ENCODE measurements at places on chromosomes 1 and 21.

DNA sequence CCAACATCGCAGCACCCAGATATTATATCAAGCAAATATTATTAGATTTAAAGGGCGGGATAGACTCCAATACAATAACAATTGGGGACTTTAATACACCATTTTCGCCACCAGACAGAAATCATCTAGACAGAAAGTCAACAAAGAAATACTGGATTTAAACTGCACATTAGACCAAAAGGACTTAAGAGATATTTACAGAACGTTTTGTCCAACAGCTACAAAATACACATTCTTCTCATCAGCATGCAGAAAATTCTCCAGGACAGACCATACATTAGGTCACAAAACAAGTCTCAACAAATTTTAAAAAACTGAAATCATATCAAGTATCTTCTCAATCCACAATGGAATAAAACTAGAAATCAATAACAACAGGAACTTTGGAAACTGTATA lies 121.2 kb downstream of the ACBD6 start:
- no peak for DNase-seq

DNA sequence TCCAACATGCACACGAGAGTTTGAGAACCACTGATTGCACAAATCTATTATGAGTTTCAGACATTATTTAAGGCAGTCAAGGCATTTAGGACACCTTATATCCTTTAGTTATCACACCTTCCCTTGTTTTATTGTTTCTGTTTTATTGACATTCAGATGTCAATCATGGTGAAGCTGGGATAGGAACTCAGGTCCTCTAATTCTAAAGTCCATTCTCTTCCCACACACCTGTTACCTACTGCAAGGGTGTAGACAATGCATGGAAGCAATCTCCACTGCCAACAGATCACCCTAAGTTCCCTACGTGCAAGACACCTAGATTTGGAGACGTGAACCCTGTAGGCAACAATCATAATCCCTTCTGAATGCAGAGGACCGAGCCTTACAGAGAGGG lies 2.6 kb downstream of the IGSF3 start:
- no peak for DNase-seq

DNA sequence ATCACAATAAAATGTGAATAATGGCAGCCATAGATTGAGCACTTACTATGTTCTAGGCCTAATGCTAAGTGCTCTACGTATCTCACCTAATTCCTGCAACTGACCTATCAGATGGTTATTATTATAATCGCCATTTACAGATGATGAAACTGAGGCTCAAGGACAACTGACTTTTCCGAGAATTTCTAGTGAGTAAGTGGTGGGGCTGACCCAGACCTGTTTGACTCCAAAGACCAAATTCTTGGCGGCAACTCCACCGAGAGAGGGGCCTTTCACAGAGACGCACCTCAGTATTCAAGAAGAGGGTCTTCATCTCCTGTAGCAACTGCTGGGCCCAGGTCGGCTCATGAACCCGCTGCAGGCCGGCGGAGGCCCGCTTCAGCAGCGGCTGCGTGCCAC lies 573 bp downstream of the TMEM234 start:
- DNase-seq, result no peak

GRCh38 chr1:12145616-12146342 lies 21.0 kb upstream of the TNFRSF1B start:
- DNase-seq, result no peak

GRCh38 chr1:12296623-12297022 lies 66.8 kb downstream of the VPS13D start:
- no peak for DNase-seq

- no peak for DNase-seq
Observed at GRCh38 chr1:168338589-168339503, 58.2 kb downstream of the TBX19 start.

DNA sequence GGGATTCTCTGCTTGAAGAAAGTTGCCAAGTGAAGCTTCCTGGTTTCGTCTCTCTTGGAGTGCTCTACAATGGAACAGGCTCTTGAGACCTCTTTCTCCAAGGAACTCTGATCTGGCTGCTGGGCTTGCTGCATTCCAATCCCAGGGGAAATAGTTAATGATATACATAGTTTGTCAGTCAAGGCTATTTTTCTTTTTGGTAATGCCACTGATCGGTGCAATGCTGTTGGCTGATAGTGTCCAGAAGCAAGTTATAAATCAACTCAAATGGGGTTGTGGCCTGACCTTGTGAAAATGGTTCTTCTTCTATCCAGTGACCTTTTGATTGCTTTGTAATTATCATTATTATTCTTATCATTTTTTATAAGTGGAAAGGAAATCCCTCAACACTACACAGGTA lies 48.4 kb upstream of the TNFSF18 start:
- DNase-seq, result no peak

GRCh38 chr1:26315874-26316850 lies 1.6 kb upstream of the CD52 start:
- DNase-seq, result no peak

DNA sequence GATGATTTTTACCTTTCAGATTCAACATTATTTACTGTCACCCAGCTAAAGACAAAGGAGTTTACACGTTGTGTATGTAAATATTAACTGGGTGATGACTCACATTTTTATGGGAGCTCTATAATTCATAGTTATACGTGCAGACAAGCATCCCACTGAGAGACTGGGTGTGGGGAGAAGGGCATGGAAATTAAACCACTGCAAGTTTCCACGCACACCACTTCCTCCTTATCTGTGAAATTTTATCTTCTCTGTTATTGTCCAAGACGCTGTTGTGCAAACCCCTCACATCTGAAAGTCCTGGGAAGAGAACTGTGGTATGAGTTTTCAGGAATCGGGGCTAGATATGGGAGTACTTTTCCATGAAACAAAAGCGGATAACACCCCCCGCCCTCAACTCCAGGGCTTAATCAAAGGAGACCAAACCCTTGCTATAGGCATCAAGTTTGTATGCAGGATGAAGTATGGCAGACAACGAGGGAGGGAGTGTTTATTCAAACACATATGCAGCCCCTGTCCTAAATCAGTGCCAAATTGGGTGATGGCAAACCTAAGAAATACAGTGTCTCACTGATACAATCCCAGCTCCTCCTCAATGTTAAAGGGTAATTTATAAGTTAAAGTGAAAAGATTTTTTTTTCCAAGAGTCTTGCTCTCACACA lies 23.3 kb upstream of the DPT start:
- no peak for DNase-seq

GRCh38 chr21:39979321-39979720 lies 112.1 kb downstream of the PCP4 start:
- no peak for DNase-seq

GRCh38 chr1:195082183-195082582 lies 1526.1 kb downstream of the KCNT2 start:
- no peak for DNase-seq

DNA sequence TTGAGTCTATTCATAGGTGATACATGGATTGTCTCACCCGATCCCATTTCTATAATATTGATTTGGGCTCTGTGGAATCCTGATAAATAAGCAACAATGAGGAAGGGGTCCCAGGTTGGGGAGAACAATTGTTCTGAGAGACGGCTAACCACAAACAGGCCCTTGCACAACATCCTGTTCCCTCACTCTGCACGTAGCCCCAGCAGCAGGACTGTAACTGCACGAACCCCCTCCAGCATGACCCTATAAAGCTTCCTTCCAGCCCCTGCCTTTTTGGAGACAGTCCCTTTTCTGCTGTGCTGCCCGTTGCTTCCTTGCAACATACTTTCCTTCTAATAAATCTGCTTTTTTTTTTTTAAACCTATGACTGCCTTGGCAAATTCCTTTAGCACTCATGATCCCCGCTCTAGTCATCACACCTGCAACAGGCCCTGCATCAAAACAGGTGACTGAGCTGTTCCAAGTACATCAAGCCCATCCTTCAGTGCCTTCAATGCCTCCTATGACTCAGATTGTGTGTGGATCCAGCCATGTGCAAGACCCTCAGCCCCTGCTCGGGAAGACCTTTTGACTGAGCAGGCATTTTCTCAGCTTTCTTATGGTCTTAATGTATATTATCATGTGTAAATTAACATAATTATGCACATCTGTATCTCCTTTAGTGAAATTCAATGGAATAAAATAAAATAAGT lies 63.7 kb upstream of the B3GALNT2 start:
- DNase-seq, result no peak

DNA sequence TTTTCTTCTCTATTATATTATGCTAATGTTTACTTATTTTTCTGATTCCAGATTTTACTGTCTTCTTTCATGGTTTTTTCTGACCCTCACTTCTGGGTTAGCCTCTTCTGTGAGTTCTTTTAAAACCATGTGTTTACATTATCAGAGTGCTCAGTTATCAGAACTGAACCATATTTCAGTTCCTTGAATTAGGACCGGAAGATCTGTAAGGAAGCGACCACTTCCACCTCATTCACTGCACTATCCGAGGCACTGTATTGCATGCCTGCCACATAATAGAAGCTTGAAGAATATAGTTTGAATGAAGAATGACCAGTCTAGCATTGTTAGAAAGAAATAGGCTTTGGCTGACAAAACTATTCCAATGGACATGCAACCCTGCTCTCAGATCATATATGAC lies 281.0 kb upstream of the DEPDC1 start:
- DNase-seq, result peak; percentile 9

- DNase-seq, result no peak
Observed at GRCh38 chr1:65069011-65069565, 78.9 kb upstream of the AK4 start.

DNA sequence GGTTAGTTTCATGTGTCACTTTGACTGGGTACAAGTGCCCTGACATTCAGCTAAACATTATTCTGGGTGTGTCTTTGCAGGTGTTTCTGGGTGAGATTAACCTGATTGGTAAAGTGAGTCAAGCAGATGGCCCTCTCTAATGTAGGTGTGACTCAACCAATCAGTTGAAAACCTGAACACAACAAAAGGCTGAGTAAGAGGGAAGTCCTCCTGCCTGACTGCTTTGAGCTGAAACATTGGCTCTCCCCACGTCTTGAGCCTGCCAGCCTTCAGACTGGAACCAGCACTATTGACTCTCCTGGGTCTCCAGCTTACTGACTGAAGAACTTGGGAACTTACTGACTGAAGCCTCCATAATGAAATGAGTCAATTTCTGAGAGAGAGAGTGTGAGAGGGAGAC lies 70.0 kb upstream of the C21orf91 start:
- no peak for DNase-seq

DNA sequence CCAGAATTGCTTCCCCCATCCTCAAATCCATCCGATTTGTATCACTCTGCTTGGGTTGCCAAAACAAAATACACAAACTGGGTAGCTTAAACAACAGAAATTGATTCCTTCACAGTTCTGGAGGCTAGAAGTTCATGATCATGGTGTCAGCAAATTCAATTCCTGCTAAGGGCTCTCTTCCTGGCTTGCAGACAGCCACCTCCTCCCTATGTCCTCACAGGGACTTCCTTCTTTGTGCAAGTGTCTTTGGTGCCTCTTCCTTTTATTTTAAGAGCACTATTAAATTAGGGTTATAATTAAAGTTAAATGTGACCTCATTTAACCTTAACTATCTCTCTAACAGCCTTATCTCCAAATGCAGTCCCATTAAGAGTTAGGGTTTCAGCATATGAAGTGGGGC lies 112.8 kb downstream of the PLPP3 start:
- DNase-seq, result no peak

- DNase-seq, result no peak
Observed at GRCh38 chr1:201119206-201120197, 7.3 kb upstream of the CACNA1S start.

DNA sequence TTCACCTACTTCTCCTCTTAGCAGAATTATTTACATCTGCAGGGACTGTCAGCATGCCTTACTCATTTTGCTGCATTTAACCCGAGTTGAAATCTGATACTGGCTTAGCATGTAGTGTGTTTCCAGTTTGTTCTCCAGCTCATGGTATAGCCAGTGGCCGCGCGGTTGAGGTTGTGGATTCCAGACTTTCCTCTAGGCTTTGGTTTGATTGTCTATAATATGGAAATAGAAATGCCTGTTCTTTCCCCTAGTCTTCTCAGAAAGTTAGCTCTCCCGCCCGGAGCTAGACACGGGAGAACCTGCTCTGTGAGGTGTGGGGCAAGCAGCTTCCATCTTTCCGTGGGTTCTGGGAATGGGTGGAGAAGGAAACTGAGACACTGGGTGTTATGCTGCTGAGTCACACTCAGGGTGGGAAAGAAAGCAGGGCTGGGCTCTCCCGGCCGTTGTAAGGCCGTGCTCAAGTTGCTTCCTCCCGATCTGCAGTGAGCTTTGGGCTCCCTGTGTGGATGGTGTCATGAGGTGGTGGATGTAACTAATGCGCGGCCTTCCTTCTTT lies 206.8 kb upstream of the TMEM51 start:
- DNase-seq, result no peak

- no peak for DNase-seq
Observed at GRCh38 chr21:35602811-35603362, 457.4 kb downstream of the SETD4 start.

DNA sequence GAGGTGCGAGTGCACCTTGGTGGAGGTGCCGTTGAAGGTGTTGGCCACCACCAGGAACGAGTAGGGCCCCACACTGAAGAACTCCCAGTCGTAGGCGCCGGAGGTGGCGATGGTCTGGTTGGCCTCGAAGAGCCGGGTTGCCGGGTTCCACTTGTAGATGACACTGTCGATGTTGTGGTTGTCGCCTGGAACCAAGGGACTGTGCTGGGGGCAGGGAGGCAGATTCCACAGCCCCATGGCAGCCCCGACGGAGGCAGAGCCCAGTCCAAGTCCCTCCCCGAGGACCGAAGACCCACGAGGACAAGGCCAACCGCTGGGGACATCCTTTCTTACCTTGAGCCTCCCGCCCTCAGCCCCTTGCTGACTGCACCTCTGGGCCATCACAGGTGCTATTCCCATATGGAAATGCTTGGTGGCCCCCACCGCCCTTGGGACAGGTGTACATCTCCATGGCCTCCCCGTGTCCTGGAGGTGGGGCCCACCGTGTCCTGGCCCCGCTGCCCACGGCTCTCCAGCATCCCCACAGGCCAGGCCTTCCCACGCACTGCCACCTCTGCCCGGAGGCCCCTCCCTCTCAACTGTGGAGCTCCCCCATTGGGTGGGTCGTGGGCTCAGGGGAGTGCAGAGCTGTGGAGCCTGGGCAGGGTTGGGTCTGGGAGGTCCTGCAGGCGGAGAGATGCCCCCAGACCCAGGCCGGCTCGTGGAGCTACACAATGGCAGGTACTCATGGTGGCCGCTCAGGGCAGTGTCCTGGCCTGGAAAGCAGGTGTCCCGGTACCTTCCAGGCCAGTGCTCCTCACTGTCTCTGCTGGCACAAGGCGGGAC lies 17.9 kb downstream of the KRTAP10-1 start:
- DNase-seq, result no peak

- no peak for DNase-seq
Observed at GRCh38 chr1:17622823-17623222, 83.3 kb downstream of the ARHGEF10L start.

DNA sequence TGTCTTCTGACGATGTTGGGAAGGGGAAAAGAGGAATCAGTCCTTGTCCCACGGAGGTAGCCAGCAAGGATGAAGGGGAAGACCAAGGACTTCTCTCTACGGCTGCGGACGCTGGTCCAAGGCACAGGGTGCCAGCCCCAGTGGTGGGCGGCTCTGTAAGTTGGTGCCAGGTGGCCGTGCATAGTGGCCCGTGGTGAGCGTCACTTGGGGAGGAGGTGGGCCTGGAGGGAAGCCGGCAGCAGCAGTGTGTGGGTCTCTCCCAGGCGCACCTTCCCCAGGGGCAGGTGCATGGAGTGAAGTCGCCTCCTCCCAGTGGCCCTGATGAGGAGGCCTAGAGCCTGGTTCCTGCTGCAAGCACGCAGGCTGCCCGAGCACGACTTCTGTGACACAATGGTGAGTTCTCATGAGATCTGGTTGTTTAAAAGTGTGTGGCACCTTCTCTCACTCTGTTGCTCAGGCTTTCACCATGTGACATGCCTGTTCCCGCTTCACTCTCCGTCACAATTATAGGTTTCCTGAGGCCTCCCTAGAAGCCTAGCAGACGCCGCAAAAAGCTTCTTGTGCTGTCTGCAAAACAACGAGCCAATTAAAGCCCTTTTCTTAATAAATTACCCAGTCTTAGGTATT lies 43.6 kb upstream of the TIAM1 start:
- no peak for DNase-seq
